Foreskin fibroblast (primary cell): ENCODE measurements at places on chromosomes 1 and 21.

GRCh38 chr1:27973771-27974416 is 14.1 kb downstream of the XKR8 start:
- no peak for DNase-seq

DNA sequence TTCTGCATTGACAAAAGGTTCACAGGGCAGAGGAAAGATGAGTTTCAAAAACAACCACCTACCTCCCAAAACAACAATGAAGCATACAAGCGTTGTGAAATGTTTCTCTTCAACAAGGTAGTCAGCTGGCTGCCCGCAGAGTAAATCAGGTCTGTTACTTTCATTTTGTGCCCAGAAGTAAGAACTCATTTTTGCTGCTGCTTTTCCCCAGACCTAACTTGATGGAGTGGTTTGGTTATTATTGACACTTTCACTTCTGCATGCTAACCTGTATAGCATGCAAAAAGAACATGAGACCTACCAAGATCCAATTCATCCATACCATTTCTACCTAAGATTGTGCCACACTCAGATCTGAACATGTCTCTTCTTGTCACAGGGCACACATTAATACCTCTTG is 1.3 kb downstream of the SLC9C2 start:
- DNase-seq = no peak

DNA sequence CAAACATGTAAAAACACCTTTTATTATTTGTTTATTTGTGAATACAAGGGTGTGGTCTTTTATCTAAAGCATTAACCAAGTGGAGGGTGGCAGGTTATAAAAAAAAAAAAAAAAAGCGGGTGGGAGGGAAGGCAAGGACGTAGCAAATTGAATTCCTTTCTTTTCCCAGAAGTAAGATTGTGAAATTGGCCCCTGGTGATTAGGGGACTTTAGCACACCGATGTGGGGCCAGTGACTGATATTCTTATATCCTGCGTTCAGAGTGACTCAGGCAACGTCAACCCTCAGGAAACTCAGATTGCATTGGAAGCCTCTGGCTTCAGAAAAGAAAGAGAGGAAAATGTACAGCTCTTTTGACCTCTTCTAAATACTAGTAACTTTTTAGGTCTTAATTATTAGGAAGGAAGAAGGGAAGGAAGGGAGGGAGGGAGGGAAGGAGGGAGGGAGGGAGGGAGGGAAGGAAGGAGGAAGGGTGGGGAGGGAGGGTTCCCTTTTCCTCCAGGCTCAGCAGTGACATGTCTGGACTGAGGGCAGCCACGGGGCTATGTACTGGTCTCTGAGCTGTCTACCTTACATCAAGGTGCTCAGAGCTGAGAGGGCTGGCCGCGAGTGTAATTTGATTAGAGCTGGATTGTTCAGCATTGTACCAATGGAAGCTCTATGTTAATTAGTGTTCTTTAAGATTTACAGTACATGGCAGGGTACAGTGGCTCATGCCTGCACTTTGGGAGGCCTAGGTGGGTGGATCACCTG is 30.2 kb downstream of the EVA1C start:
- no peak for DNase-seq

DNA sequence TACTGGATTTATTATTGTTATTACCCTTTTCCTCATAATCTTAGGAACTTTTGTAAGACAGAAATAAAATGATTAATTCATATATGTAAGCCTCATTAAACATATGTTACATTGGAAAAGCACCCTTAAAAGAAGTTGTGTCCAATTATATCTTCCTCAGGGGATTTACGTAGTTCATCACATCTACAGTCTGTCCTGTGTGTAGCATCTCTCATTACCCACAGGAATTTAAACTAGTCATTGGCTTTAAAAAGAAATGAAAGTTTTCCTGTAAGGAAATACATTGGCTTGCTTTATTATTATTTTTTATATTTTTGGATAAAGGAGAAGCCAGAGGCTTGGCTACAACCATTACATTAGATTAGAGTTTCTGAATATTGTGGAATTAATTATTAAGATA is 56.1 kb downstream of the SWT1 start:
- DNase-seq = no peak

DNA sequence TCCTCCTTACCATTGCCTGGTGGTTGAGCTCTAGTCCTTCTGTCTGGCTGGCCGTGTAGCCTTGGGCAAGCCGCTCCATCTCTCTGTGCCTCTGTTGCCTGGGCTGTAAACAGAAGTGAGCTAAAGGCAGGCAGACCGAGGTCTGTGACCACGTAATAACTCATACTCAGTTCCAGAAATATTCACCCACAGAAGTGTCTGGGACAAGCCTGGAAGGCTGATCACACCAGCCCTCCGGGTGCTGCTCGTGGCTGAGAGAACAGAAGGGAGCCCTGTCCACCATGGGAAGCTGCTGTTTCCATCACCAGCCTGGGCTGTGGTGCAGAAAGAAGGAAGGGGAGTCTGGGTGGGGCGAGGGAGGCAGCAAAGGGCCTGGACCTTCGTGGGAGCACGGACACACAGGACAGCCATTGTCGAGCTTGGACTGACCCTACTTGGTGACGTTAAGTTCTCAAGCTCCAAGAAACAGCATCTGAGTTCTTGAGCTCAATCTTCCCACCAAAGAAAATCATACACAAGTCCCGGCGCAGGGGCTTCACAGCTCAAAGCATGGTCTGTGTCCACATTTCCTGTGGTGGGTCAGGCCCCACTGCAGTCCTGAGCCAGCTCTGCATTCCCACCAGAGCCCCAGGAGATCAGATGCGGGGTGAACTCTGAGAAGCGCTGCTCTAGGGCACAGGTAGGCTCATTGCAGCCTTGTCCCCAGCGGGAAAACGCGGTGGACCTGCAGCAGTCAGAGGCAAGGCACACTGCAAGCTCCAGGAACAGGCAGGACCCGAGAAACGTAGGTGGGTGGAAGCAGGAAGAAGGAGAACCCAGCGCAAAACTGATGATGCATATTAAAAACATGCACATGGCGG is 61.8 kb downstream of the RUNX3 start:
- DNase-seq = no peak

DNA sequence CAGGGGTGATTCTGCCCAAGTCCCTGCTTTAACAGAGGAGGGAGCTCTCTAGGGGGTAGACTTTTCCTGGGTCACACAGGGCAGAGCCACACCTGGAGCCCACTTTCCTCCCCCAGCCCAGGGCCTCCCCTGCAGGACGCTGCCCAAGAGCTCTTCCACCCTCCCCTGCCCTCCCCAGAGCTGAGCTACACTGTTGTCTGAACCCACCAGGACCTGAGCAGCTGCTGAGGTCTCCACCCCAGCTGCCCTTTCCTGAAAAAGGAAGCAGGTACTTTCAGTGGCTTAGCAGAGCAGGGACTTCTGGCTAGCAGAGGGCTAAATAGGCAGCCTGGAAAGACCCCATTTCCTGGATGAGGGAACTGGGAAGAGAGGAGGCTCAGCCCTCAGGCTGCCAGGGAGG is 169.3 kb upstream of the ETV3 start:
- DNase-seq = no peak

GRCh38 chr1:21318057-21318713 is 27.9 kb upstream of the ECE1 start:
- DNase-seq = no peak

GRCh38 chr21:46097336-46098293 is at the start of gene COL6A2:
Gene COL6A2, plus strand, starts transcription at chr21:46098112.
- peak; percentile 92 for DNase-seq

DNA sequence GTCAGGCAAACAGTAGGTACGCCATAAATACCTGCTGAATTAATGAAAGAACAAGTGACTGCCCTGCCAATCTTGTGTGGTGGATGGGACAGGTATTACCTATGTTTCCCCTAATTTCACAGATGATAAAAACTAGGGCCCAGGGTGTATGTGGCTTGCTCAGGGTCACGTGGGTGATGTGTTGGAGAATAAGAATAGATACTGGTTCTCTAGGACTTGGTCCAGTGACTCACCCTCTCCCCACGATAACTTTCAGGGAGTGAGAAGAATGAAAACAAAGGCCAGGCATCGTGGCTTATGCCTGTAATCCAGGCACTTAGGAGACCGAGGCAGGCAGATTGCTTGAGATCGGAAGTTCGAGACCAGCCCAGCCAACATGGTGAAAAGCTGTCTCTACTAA is 26.7 kb downstream of the SLC26A9 start:
- peak; percentile 44 for DNase-seq
